Fibroblast of the conjunctiva (primary cell): ENCODE measurements at places on chromosomes 4 and X.

- DNase-seq: no peak
These were observed 140.0 kb downstream of the COL4A6 start for GRCh38 chrX:108298165-108298602.

GRCh38 chr4:41507291-41507947, 30.5 kb upstream of the LIMCH1 start:
- no peak for DNase-seq

GRCh38 chr4:56641494-56642051, 39.5 kb downstream of the HOPX start:
- peak; percentile 79 for DNase-seq

GRCh38 chr4:67680581-67681222, 20.3 kb downstream of the UBA6 start:
- DNase-seq: no peak

GRCh38 chr4:87375719-87376291, 15.2 kb downstream of the HSD17B11 start:
- DNase-seq: peak; percentile 89
